ENCODE measurements at places on chromosomes 7 and 10.

GRCh38 chr7:83837683-83838082 lies 188.7 kb upstream of the SEMA3E start:
- DNase-seq: no peak

GRCh38 chr10:43901744-43902504 lies 253.2 kb upstream of the ZNF32 start:
- DNase-seq: no peak

- DNase-seq: no peak
Measured at GRCh38 chr10:117413928-117414618, 38.8 kb upstream of the PDZD8 start.

GRCh38 chr10:71547876-71548846 lies 151.4 kb downstream of the CDH23 start:
- DNase-seq: no peak

DNA sequence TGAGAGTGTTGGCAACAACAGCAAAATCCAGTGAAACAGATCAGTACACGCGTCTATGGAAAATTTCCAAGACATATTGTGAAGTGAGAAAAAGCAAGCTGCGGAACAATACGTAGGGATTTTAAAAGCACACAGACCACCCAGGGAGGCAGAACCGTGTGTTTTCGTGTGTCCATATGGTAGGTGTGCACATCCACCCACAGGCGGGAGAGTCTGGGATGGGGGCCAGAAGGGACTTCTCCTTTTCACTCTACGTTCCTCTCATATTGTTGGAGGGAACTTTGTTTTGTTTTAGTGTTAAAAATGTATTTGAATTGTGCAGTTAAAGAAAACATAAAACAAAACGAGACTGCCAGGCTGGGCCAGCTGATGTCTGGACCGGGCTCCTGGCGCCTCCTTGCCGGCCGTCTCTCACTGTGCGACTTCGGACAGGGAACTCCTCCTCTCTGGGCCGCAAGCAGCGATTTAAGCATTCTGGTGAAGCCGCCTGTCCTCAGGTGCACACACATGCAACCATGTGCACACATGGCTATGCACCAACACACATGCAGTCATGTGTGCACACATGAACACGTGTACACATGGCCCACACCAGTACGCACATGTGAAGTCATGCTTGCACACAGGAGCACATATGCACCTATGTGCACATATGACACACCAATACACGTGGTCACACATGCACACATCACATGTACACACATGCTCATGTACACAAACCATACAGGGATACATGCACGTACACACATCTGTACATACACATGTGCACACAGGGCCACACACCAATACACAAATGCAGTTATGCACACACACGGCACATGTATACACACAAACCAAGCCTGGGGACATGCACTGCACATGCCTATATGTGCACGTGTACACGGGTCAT lies 141.1 kb downstream of the ELFN1 start:
- no peak for DNase-seq

DNA sequence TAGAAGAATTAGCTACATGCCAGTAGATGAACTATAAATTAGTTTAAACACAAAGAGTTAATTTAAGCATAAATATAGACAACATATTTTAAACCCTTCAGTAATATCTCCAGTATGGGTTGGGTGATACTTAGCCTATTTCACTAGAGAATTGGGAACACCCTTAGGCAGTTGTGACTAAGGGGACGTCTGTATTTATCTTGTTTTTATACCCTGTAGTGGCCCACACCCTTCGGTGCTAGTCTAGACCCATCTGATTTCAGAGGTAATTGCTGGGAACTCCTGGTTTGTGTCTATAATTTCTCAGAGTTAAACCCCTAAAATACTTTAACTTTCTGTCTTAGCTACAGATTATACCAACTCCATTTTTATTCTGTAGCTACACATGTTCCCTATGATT lies 11.5 kb upstream of the STEAP4 start:
- no peak for DNase-seq

GRCh38 chr10:18582803-18583202 lies 68.6 kb downstream of the NSUN6 start:
- DNase-seq: no peak

DNA sequence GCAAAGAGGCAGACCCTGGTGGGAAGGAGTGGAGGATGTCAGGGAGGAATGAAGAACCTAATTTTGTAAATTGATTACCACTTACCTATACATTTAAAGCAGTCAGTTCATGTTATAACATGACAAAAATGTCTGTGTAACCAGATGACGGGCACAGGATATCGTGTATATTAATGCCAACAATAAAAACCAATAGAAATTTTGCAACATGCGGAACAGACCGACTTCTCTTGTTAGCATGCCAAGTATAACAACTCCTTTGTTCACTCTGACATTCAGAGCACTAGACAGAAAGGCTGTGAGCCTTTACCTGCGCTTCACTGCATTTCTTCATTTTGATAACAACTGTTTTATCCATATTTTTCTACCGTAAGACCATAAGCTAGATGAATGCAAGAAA lies 29.9 kb downstream of the CDK6 start:
- no peak for DNase-seq

GRCh38 chr7:138768241-138768640 lies 29.6 kb upstream of the TMEM213 start:
- no peak for DNase-seq

- DNase-seq: no peak
Measured at GRCh38 chr10:64148607-64149006, 627.4 kb downstream of the REEP3 start.

DNA sequence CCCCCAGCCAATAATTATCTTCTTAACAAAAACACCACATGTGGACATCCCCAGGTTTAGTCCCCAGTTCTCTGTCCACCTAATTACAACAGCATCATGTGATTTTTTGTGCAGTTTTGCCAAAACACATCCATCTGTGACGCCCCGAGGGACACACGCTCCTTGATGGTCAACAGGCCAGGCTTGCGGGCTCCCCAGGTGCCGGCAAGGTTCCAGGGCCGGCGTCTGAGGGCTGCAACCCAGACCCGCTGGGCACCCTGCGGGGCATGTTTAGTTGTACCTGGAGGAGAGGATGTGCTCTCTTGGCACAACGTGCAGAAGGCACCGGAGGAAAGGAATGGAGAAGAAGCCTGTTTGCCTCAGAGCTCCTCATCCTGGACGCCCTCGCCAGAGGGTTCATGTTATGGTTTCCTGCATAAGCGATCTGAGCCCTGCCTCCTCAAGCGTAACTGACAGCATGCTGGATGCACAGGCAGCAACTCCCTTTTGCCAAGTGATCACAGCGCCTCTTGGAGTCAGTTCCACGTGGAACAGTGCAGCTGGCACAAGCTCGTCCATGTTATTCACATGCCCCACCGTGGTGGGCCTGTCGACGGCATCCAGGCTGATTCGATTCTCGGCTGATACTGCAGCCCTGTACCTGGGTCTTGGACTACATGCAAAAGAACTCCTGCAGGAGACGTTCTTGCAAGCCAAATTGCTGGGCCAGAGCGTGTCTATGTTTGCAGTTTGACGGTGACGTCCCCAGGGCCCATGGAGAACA lies 41.6 kb downstream of the JAKMIP3 start:
- no peak for DNase-seq

GRCh38 chr7:2736411-2736914 lies 48.5 kb downstream of the AMZ1 start:
- DNase-seq: no peak

GRCh38 chr10:58291538-58292174 lies 22.7 kb downstream of the CISD1 start:
- peak; percentile 5 for DNase-seq

All from activated CD4-positive, alpha-beta T cell treated with anti-CD3 and anti-CD28 coated beads, Interleukin-2, amount 50 U/mL, for 4 hours (primary cell).